ENCODE measurements at places on chromosomes 1 and 21. TPM values are rescaled to one million over a fixed set of nuclear protein-coding genes. Genes with fewer than 3 reads are reported as not detected.
A peak's percentile ranks its signal among the peaks of the same experiment; 100 is the strongest.

Gene ADORA3
- total RNA-seq, result not detected

Gene TMOD4
- total RNA-seq, result not detected

Gene MX1
- 12.9 TPM for total RNA-seq

Gene UBR4
- total RNA-seq, result 99.6 TPM

Gene PADI3
- total RNA-seq, result 0.04 TPM

GRCh38 chr21:24395320-24395923 is 1211.9 kb downstream of the MRPL39 start:
- no peak for DNase-seq

GRCh38 chr1:53308506-53308905 is 19.4 kb downstream of the LRP8 start:
- no peak for DNase-seq

GRCh38 chr1:26122988-26123973 is 11.7 kb downstream of the PDIK1L start:
- DNase-seq, result no peak

DNA sequence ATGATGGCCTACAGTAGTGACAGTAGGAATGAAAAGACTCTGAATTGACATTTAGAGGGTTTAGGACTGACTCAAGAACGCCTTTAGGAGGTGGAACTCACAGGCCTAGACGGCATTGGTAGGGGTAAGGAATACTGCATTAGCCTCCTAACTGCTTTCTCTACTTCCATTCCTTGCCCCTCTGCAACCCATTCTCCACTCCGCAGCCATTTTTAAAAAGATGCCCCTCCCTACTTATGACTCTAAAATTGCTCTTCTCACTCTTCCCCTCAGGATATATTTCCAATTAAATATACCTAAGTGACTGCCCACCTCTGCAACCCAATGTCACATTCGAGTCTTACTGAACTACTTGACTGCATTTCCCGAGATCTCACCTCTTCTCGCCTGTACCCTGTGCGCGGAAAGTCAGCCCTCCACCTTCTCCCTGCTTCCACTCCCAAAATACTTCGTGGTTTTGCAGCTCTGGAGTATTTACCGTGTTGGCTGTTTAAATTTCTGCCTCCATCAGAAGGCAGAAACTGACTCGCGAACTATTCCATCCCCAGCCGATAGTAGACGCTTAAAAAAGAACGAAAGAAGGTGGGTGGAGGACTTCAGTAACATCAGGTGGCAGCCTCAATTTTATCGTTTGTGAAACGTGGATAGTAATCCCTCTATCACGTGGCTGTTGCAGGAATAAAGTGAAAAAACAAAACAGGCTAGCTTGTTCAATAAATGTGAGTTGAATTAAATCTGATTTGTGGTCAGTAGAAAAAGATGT is 1.1 kb upstream of the YBX1 start:
- DNase-seq, result no peak

- no peak for DNase-seq
These were observed 16.6 kb downstream of the CACNA1S start for GRCh38 chr1:201095581-201095980.

- DNase-seq, result no peak
These were observed 152.0 kb upstream of the ZRANB2 start for GRCh38 chr1:71232786-71233185.

GRCh38 chr1:45908611-45909140 is 105.3 kb downstream of the MAST2 start:
- no peak for DNase-seq

DNA sequence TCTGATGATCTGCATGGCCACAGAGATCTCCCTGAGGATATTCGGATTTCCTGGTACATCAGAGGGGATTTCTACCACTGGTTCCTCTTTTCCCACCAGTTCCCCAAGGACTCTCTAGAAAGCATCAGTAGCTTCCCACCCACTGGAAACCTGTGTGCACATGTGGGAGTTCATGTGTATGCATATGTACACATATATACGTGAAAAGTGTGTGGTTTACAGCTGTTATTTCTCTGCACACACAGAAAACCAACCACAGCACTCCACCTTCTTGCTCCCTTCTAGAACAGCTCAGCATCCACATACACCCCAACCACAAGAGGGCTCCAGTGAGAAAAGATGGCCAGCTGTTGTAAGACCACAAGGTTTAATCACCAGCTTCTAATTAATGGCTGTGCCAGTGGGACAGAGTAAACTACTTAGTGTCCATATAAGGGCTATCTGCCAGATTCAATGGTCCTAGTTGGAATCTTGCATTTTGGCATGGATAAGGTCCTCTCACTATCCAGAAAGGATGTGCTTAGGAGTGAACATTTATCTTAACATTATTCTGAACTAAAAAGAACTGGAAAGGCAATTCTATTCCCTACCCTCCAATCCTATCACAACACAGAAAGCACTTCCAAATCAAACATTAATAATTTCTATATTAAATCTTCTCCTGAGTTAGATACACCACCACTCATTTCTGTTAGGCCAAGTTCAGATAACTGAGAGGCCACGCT is 24.1 kb downstream of the GPR3 start:
- no peak for DNase-seq

- no peak for DNase-seq
These were observed 244.3 kb downstream of the PTPRC start for GRCh38 chr1:198883184-198883583.

- peak; percentile 36 for DNase-seq
These were observed 3.2 kb upstream of the RXFP4 start for GRCh38 chr1:155938220-155938627.

- DNase-seq, result no peak
These were observed 1.1 kb upstream of the B3GALT5 start for GRCh38 chr21:39611551-39612190.

- DNase-seq, result no peak
These were observed 277.6 kb downstream of the TM2D1 start for GRCh38 chr1:61447106-61447967.

GRCh38 chr21:38982096-38982495 is 176.4 kb downstream of the ETS2 start:
- DNase-seq, result no peak

- no peak for DNase-seq
These were observed 78.3 kb downstream of the NUF2 start for GRCh38 chr1:163399976-163400601.

GRCh38 chr1:194717941-194718340 is 1531.5 kb upstream of the B3GALT2 start:
- DNase-seq, result no peak

DNA sequence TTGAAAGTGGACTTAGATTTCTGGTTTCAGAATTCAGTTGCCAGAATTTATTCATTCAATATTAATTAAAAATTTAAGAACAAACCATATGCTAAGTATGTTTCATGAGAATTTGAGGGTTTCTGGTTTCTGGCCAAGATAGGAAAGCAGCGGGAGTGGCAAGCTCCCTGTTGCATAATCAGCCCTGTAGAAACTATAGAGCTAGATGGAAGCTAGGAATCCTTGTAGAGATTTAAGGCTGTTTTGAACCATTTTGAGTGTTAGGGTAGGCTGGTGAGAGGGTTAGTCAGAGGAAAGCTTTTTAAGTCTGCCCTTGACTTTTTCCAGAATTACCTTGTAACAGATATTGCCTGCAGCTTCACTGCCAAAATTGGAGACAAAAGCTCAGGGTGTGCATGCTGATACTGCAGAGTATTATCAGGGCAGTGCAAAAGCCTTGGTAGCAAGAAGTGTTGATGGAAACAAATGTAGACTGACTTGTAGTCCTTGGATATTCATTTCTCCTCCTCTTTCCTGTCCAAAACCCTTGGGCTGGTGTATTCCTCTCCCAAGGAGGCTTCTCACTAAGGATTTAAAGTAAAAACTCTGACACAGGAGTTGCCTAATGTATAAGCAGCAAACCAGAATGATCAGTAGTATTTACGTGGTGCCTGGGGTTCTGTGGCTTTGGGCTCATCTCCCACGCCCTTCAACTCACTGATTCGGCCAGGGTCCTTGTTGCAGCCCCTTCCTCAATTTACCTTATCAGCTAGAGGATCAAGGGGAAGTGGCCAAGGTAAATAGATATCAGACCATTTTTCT is 12.6 kb upstream of the GIPC2 start:
- no peak for DNase-seq

DNA sequence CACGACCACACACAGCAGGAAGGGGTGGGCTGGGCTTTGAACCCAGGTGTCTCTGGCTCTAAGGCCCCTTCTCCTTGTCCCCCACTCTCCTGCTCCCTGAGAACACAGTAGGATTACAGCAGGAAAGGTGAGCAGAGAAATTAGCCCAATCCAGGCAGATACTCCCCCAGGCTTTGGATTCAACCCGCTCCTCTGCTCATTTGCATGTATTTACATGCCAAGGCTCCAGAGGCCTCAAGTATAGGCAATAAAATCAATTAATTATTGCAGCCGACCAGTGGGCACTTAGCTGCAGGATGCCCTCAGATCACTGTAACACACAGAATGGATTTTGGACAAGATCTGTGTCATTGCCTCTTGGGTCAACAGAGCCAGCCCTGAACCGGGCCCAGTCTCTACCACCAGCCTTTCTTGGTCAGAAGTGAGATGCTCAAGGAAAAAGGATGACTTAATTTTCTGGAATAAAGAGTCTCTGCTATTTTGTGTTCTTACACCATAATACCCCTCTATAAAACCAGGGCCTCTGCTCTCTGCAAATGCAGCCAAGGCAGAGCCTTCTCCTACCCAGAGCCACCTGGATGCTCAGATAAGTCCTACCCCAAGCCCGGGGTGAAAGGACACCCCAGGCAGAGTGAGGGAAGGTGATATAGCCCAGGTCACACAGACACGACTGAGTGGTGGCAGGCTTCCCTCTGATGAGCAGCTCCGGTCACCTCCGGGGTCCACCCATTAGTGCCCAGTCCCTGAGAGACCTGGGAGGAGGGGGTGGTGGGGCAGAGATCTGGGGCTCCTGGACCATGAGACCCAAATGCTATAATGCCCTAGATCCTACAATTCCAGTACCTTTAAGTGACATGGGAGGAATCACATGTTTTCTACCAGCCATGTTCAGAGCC is 28.9 kb downstream of the MATN1 start:
- DNase-seq, result no peak

DNA sequence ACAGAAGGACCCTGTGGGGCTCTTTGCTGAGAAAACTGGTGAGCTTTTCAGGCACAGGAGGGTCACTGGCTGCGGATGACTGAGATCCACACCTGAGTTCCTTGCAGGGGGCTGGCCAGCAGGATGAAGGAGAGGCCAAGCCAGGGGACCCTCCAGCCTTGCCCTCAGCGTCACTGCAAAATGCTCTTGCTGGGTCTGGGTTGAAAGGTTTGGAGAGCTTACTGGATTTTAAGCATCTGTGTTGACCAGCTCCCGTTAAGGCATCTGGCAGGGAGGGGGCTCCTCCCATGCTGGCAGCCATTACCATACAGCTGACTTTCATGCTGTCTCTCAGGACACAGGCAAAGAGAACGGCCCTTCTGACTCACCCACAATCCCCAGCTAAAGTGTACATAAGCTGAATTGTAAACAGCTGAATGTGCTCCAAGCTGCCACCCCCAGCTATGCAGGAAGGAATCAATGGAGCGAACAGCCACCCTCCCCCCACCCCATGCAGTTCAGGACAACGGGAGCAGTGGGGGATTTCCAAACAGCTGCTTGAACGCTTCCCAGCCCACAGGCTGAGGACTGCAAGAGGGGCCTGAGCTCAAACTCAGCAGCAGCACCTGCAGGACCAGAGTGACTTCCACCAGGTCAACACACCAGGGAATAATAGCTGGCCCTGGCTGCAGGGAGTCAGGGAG is 21.3 kb upstream of the A3GALT2 start:
- peak; percentile 89 for DNase-seq

DNA sequence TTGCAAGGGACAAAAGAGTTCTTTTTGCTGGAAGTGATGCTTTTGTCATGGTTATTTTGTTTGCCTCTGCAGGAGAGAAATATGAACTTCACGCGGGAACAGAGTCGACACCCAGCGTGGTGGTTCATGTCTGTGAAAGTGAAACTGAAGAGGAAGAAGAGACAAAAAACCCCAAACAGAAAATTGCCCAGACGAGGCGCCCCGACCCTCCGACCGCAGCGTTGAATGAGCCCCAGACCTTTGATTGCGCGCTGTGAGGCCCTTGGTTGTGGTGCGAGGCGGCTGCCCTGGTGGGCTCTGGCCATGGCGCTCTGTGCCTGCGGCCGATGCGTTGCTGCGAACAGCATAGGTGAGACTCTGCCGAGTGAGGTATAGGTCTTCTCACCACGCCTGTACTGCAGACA is 20.9 kb upstream of the NCMAP start:
- no peak for DNase-seq

DNA sequence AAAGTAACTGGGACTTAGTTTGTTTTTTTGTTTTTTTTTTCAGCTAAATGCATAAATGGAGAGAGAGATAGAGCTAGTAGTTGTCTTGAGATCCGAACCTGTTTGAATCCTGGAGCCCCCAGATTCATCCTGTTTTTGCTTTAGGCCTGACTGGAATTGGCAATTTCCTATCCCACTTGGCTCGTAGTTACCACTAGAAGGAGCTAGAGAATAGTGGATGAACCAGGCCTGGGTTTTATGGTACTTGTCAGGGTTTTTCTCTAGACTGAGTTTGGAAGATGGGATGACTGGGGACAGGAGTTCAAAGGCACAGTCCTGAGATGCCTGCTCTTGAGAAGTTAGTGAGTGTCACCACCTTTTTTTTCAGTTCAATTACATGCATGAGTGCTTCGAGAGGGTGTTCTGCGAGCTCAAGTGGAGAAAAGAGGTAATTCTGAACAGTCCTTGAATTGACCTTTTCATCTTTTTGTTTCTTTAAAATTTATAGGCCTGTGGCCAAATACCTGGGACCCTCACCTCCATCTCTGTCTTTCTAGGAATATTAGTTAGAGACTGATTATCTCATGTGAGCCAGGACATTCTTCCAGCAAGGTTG is 23.4 kb downstream of the CELF3 start:
- DNase-seq, result peak; percentile 22

GRCh38 chr21:41765973-41766882 is 624 bp downstream of the RIPK4 start:
- no peak for DNase-seq

GRCh38 chr21:20642681-20643080 is 355.5 kb upstream of the NCAM2 start:
- DNase-seq, result no peak

DNA sequence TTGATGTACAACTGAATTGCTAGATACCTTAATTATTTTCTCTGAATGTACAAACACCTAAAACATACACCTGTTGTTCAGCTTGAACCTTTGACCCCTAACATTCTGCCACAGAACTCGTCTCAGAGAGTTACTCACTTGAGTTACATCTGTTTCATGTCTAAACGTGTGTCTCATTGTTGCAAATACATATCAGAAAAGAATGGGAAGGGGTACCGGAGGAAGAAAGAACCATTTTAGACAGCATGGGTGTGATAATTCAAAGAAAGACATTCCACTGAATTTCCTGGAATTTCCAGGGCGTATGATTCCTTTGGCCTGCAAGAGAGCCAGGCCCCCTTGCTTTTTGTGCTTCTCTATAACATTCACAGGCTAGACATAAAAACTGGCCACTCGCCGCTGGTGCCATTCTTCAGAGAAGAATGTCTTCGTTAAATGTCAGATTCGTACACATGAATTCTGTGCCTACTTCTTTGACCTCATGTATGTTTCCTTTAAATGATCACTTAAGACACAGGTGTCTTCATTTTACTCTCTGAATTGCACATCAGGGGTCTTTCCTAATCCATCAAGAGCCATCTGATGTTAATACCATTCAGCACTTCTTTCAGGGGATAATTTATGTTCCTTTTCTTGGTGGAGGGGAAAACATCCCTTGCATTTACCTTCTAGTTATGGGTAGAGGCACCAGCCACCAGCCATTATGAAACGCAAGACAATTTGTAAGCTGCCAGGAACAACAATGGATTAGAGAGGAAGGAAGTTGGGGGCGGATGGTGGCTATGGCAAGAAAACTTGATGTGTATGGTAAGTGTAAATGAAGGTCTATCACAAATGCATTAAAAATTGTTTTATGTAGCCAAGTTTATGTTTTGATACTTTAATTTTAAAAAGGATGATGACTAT is 12.7 kb downstream of the ATF3 start:
- DNase-seq, result no peak

Data from pulmonary artery endothelial cell (primary cell).